ENCODE measurements at places on chromosomes 2 and 18.

DNA sequence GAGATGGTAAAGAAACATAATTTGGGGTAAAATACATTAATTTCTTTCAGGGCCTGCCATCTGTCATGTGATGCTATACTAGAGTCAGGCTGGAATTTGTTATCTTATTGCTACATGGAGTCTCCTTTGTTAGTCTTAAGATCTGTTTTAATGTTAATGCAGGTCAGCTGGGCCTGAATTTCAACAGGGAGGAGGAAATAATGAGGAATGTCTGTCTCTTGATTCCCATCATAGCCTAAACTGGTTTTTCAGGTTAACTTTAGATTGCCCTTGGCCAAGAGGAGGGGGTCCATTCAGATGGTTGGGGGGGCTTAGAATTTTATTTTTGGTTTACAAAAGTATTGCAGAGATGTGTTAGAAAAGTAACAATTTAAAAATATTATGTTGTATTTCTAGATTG, 19.0 kb upstream of the FEZ2 start:
- no peak for DNase-seq

- DNase-seq = no peak
Observed at GRCh38 chr18:30406728-30407127, 635.8 kb downstream of the DSC3 start.

- no peak for DNase-seq
Observed at GRCh38 chr18:13672657-13673056, 53.7 kb downstream of the FAM210A start.

GRCh38 chr18:79528316-79528695, 132.6 kb downstream of the NFATC1 start:
- DNase-seq = no peak

DNA sequence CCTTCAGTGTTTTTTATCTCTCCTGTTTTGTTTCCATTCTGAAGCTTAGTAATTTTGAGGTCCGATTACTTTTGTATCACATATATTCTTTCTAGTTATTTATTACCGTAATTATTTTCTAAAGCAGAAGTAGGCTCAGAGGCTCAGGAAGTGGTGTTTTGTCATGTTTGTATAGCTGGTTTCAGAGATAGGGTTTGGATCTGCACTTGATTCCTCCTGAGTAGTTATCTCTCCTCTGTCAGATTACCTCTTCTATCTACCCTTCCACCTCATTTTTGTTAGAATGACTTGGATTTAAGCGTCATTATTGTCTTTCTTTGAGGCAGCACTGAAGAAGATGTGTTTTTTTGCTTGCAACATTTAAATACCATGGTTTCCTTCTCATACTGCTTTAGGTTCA, 95.4 kb downstream of the MTA3 start:
- DNase-seq = no peak

DNA sequence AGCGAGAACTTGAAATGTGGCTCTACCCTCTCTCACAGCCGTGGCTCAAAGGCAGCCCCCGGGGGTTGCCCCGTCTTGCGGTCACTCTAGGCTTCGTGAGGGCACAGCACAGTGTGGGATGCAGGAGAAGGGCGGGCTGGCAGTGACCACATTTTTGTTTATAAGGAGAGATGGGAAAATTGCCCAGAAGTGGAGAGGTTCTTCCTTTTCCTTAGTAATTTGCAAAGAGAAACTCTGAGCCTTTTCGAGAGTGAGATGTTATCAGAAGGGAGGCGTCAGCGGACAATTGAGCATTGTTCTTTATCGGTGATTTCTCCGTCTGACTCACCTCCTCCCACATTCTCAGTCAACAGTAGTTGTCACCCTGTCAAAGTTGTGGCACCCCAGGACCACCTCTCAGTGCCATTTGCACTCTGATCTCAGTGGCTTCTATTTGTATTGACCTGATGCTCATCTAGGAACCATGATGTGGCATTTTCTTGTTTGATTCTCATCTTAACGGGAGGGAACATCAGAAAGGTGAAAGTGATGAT, 89.6 kb downstream of the ACAA2 start:
- DNase-seq = no peak

DNA sequence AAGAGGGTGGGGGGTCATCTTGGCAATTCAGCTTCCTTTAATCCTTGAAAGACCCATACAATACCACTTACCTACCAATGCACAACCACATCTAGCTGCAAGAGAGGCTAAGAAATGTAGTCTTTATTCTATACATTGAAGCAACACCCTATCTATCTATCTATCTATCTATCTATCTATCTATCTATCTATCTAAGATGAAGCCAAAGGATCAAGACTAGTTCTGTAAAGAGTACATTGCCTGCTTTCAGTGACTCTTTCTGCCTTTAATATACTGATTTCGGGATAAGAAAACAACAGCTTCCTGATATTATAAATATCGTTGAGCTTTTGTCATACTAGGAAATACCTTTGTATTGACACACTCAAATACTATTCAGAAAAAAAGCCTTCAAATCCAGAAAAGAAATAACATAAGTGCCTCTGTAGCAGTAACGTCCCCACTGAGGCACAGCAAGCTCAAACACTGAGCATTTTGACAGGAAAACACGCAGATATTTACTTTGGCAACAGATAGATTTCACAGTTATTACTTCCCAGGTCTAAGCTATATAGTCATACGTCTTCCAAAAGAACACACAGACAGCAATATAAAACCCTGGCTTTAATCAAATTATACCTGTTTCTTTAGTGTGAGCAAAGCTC, 139.4 kb upstream of the SERTAD2 start:
- DNase-seq = no peak

DNA sequence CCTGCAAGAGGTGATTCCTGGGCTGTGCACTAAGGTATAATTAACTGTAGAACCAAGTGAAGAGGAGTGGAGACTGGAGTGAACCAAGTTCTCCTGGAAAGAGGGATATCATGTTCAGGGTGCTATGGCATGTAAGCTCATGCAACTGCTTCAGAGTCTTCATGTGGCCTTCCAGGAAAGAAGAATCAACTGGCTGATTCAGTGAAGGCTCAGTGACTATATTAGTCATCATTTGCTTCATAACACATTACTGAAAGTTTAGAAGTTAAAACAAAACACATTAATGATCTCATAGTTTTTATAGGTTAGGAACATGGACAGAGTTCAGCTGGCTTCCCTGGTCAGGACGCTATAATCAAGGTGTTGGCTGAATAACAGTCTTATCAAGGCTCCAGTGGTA, 1200.8 kb upstream of the GYPC start:
- DNase-seq = no peak

- no peak for DNase-seq
Observed at GRCh38 chr2:128444816-128445522, 126.3 kb upstream of the HS6ST1 start.

- DNase-seq = no peak
Observed at GRCh38 chr2:152466041-152466440, 131.1 kb downstream of the FMNL2 start.

DNA sequence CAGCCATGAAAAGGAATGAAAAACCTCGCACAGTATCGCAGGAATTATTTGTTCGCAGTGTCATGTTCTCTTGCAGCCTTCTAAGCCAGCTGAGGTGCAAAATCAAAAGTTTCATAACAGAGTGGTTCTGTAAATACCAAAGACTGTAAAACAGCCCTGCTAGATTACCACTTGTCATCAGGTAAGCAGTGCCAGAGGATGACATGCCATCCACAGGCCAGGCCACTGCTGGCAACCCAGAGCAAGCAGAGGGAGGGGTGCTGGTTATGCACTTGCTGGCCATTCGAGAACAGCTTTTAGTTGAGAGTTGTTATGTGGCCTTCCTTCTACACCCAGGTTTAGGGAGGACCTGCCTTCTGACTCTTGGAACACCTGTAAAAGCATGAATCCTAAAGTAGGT, 114.3 kb upstream of the MGAT5 start:
- DNase-seq = no peak

- DNase-seq = no peak
Observed at GRCh38 chr2:240604939-240605716, 18.6 kb downstream of the CAPN10 start.

- DNase-seq = no peak
Observed at GRCh38 chr2:227534714-227535113, 62.8 kb downstream of the AGFG1 start.

- peak; percentile 58 for DNase-seq
Observed at GRCh38 chr2:98730053-98730706, 752 bp downstream of the MGAT4A start.

DNA sequence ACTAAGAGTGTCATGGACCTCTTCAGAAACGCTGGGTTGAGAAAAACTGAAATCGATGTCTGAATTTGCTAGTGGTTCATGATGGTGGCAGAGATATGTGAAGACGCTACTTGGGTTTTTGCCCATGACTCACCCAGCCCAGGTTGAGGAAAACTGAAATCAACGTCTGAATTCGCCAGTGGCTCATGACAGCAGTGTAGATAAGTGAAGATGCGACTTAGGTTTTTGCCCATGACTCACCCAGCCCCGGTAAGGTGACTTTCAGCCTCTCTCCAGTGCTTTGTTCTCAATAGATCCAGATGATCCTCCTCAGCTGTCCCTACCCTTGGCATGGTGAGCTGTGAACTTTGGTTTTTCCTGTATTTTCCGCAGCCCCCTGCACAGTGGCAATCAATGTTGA, 105.3 kb upstream of the SIX3 start:
- DNase-seq = no peak

GRCh38 chr2:382728-383022, 94.8 kb upstream of the ALKAL2 start:
- no peak for DNase-seq

- DNase-seq = no peak
Observed at GRCh38 chr2:8623958-8624591, 57.8 kb upstream of the ID2 start.

DNA sequence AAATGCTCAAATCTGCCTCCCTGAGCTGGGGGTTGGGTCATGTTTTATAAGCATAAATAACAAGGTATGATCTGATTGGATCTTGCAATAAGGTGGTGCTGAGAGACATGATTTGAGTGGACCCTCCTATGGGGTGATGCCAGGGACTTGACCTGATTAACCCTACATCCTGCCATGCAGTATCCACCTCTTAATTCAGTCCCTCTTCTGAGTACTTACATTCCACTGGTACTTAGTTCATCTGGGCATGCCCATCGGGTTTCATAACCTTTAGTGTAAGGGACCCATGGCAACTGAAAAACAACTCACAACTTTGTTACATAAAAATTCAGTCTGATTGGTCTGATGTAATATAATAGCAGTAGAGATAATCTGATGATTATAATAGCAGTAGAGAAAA, 397.9 kb upstream of the HNMT start:
- no peak for DNase-seq

DNA sequence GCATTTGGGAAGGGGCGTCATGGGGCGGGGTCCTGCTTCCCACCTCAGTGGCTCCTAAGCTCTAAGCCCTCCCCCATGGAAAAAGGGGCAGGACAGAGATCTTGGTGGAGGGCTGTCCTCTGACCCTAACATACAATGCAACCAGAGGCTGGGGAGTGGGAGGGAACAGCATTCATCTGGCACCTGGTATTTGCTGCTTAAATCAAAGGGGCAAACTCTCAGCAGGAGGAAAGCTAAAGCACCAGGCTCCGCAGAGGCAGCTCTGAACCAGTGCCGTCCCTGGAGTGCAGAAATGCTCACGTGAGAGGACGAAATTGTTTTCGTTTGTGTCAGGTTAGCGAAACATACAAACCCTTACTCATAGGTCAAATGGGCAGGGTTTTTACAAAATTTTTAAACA, 92.7 kb upstream of the PXDN start:
- no peak for DNase-seq

- no peak for DNase-seq
Observed at GRCh38 chr2:195407783-195408182, 249.2 kb upstream of the SLC39A10 start.

GRCh38 chr2:203685081-203685621, 21.3 kb upstream of the CD28 start:
- no peak for DNase-seq

DNA sequence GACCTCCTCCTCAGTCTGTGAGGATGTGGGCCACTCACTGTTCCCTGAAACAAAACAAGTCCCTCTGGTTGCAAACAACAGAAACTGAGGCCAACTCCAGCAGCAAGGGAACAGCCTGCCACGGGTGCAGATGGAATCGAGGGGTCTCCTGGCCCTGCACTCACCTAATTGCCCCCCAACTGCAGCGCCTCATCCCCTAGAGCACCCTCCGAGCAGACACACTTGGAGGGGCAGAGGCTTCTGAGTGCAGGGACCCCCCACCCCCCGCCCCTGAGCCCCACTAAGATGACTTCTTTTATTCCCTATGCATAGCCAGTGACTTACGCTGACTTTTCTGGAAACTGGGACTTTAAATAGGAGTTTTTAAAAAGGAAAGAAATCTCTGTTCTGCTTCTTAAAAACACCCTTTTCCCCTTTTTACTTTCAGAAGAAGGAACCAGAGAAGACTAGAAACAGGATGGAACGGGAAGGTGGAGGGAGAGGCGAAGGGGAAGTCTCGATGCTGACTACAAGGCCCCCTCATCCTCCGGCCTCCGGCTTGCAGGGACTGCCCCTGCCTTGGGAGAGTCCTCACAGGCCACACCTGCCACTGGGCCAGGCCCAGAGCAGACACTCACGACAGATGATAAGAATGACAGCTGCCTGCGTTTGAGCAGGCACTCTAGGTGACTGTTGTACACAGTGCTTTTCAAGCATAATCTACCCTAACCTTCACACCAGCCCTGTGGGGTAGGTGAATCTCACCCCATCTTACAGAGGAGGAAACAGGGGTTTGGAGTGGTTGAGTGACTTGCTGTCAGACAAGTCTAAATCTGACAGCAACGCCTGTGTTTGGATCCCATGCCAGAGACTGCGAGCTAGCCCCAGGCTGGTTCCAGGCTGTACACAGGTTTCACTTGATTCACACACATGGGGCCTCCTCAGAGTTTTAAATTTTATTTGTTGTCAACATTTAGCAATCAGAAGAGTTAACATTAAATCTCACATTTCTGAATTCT, 28.2 kb upstream of the BIN1 start:
- no peak for DNase-seq

Data from activated CD4-positive, alpha-beta T cell treated with anti-CD3 and anti-CD28 coated beads, Interleukin-2, amount 50 U/mL, for 1 hour (primary cell).